ENCODE measurements at places on chromosomes 3 and 15.

DNA sequence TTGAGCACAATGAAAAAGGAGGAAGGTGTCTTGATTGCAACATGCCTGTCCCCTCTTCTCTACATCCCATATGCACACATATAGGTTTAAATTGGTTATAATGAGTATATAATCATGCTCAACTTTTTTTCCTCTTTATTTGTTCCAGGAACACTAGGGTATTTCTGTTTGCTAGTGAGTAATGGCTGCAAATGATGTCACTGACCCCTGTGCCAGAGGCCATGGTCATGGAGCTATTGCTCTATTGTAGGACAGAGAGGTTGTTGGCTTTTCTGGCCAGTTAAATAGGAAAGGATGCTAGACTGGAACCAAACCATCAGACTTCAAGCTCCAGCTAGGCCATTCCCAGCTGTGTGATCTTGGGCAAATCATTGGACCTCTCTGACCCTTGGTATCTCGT, 9.6 kb downstream of the ARHGEF3 start:
- DNase-seq, result no peak

DNA sequence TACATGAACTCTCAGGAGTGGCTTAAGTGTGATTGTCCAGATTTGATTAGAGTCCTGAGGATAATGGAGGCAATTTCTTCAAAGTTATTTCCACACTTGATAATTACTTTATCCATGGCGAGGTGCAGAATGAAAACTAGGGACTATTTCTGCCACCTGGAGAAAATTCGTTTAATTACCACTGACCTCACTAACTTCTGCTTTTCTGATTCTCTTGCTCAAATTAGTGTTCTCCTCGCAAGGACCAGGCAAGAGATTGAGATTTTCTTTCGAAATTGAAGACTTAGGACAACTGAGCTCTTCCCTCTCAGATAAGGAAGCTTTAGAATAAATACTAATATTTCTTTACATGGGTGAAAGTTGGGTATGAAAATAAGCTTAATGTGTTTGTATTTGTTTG, 135.2 kb downstream of the RYR3 start:
- no peak for DNase-seq

GRCh38 chr3:77372634-77373346, 332.9 kb downstream of the ROBO2 start:
- DNase-seq, result no peak

- no peak for DNase-seq
These were observed 57.8 kb upstream of the GPD1L start for GRCh38 chr3:32048487-32049182.

GRCh38 chr15:81074773-81075172, 59.3 kb upstream of the CFAP161 start:
- no peak for DNase-seq

GRCh38 chr3:118573912-118574311, 460.7 kb downstream of the IGSF11 start:
- no peak for DNase-seq

- no peak for DNase-seq
These were observed 5.6 kb downstream of the TSEN2 start for GRCh38 chr3:12489832-12490231.

GRCh38 chr3:195085356-195086130, 185.4 kb downstream of the XXYLT1 start:
- DNase-seq, result no peak
